Foreskin melanocyte (primary cell): ENCODE measurements at places on chromosomes 5 and 9.

DNA sequence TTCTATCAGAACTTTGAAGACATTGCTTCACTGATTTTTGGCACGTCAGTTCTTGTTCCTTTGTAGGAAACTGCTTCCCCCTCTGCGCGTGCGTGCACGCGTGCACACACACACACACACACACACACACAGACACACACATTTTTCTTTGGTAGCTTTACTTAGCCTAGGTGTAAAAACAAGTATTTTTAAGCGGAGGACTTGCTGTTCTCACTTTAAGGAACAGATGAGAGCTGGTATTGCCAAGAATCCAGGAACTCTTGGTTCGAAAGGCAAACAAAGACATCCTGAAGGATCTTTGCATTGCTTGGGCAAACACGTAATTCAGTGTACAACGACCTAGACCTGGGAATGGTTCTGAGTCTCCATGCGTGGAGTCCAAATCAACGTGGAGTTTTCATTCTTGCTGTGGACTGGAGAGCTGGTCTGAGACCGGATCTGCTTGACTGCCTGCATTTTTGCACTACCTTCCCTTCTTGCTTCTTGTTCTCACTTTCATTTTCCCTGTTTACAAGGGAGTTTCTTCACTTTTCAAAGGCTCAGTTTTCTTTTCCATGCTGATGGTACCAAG lies 8.2 kb downstream of the TMEM268 start:
- no peak for DNase-seq

DNA sequence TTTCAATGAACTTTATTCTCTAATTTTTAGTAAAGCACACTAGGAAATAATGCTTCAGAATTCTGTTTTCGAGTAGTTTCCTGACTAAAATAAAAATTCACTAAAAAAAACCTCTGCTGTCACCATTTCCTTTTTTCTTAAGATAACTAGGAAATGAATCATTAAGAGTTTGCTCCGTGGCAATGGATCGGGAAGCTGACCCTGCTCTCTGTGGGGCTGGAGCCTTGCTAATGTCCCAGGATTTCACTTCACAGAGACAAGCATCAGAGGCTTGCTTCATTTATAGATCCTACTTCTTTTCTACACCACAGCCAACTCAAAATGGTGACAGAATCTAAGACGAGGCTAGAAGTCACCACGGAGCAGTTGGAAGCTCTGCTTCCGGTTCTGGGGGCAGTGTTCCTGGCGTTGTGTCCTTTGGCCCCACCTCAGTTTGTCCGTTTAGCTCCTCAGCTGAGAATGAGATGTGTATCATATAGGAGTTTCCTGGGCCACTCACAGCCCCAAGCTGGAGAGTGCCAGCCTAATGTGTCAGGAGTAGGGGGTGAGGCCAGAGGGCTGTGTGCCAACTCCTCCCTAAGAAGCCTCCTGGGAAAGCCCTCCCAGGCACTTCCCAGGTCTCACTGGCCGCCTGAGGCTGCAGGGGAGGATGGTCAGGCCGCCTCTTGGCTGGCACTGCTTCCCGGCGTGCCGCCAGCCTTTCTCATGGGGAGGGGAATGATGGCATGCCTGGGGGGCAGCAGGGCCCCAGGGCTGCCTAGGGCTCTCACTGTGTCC lies 19.6 kb downstream of the TENT4A start:
- no peak for DNase-seq

DNA sequence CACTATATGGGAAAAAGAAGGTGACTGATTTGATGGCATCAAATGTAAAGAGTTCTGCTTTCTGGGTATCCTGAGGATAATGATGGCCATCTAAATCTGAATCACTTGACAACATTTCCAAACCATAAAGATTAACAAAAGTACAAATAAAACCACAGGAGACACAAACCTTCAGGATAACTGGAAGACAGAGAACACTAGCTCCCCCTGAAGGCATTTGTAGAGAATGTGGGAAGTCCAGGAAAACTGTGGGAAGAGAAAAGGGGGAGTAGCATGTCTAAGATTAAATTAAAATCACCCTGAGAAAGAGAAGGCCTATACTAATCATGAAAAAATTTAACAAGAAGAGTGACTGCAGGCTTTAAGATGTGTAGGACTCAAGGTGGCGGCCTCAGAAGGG lies 116.2 kb downstream of the PRELID2 start:
- DNase-seq = peak; percentile 32

DNA sequence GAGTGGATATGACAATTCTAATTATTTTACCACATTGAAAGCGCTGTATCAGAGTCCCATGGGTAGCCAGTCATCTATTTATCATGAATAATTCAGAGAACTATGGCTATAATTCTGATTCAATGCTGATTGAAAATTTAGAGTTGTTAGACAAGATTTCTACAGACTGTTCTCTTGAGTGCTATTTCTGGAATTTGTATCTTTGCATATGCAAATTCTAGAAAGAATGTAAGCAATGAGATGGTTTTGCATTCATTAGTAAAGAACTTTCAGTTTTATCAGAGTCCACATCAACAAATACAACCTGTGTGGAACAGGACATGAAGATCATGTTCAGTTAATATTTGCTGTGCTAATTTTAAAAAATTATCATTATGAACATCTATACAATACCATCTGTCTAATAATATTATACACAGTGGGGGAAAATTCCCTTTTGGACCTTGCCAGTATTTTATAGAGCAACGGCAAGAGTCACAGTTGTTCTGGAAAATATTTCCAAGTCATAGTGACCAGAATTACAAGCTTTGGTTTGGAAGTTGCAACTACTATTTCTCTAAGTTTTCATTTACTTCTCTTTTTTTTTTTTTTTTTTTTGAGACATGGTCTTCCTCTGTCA lies 372.7 kb upstream of the PTGER4 start:
- no peak for DNase-seq

DNA sequence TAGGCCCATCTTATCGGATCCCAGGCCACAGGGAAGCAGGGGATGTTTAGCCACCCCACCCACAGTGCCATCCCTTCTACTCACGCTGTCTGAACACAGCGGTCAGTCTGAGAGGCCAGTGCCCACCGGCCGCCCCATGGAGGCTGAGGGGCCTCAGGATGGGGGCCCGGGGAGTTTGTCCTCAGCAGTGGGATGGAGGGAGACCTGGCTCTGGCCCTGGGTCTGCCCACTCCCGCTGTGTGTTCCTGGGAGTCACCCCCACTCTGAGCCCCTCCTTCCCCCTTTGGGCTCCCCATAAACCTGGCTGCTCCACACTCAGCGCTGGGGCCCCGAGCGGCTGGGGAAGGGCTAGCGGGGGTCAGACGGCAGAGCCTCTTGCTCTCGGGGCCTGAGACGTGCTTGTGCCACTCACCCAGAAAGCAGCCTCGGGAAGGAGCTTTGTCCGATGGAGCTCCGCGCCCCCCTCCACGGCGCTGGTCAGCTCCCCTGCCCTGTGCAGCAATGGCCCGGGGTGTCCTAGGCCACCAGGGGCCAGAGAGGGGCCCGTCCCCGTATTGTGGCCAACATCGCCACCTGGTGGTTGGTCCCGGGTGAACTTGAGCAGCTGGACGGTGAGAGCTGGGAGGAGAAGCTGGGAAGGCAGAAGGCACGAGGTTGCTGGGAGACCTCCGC lies 10.9 kb upstream of the LAMC3 start:
- peak; percentile 45 for DNase-seq

DNA sequence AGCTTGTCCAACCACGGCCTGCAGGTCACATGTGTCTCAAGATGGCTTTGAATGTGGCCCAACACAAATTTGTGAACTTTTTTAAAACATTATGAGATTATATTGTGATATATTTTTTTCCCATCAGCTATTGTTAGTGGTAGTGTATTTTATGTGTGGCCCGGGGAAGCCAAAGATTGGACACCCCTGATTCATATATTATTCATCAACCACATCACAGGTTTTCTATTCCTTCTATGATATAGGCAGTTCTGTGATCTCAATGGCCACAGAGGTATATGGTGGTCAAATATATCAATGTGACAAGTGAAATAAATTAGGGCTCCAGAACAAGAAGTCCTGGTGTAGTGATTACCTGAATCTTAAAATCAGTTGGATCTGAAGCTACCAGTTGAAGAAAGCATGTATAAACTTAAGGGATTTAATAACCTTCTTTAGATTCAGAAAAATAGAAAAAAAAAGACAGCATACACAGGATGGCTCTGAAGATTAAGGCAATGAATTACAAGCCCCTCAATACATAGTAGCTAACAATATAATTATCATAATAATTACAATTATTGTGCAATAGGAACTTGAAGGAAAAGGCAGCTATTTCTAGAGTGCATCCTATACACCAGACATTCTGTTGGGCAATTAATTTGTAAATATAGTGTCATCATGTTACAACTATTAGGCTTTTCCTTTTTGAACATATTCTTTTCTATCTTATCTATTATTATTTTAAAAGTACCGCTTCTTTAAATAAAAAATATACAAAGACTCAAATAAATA lies 530.4 kb upstream of the PTPRD start:
- DNase-seq = no peak

DNA sequence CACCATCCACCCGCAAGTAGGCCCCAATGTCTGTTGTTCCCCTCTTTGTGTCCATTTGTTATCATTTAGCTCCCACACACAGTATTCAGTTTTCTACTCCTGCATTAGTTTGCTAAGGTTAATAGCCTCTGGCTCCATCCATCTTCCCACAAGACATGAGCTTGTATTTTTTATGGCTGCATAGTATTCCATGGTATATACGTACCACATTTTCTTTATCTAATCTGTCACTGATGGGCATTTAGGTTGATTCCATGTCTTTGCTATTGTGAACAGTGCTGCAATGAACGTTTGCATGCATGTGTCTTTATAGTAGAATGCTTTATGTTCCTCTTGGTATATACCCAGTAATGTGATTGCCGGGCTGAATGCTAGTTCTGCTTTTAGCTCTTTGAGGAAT lies 150.4 kb downstream of the DCP2 start:
- DNase-seq = no peak
